ENCODE measurements at places on chromosomes 3 and 15. TPM values are rescaled to one million over a fixed set of nuclear protein-coding genes. Genes with fewer than 3 reads are reported as not detected.

Gene FBXL22
- total RNA-seq: not detected

GRCh38 chr15:42042602-42043400, 22.0 kb upstream of the PLA2G4E start:
- DNase-seq: no peak

GRCh38 chr3:11601446-11602238, 42.1 kb downstream of the VGLL4 start:
- peak; percentile 51 for DNase-seq

Gene ITIH4
- 0.10 TPM for total RNA-seq

GRCh38 chr3:157127831-157128767, 31.8 kb downstream of the CCNL1 start:
- peak; percentile 88 for DNase-seq
